Erythroblast (primary cell): ENCODE measurements at places on chromosomes 13 and 19.

GRCh38 chr13:29454931-29455481, 140.5 kb downstream of the SLC7A1 start:
- DNase-seq, result peak; percentile 25

- DNase-seq, result no peak
These were observed 52.6 kb upstream of the RCBTB2 start for GRCh38 chr13:48585456-48585840.

- no peak for DNase-seq
These were observed 214.2 kb upstream of the MAB21L1 start for GRCh38 chr13:35690581-35691207.

DNA sequence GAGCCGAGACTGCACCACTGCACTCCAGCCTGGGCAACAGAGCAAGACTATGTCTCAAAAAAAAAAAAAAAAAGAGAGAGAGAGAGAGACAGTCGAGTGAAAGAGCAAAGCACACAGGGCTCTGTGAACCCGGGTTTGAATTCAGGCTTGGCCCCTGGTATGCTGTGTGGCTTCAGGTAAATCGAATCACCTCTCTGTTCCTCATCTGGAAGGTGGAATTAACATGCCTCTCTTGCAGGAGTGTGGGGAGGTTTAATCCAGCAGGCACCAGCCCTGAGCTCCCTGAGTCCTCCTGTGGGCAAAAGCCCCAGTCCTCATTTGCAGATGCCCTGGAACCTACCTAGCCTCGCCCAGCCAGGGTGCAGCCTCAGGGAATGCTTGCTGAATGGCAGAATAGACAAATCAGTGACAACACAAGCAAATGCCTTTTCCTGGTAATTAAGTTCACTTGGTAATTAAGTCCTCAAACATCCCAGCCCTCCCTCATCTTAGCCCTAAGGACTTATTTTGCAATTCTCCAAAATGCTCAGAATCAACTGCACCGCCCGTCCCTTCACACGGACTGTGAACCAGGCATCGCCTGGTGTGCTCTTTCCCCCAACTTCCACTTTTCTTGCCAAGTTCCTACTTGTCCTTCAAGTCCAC, 4.6 kb upstream of the ZNRF4 start:
- DNase-seq, result no peak

DNA sequence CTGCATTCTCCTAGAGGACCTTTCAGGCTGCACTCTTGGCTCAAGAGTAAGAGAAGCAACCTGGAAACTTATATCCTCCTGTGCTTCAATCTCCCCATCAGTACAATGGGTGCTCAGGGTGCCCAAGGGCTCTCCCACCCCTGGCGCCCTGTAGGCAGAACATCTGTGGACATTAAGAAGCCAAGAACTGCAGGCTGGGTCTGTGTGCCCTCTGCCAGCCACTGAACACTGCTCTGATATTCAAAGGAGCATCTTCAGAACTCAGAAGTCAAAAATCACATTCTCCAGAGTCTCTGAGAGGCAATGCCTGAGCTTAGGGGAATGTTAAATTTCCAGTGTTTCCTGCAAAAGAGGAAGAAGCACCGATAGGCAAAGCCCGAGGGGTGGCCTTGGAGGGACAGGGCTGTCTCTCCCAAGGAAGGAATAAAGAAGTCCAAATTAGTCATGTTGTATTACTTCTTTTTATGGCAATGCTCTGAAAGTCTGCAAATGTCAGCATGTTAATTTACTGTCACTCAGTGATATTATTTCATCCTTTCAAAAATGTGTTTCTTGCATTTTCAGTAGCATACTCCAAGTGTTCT, 88.1 kb downstream of the TSHZ3 start:
- no peak for DNase-seq
